ENCODE measurements at places on chromosomes 6 and 20.

DNA sequence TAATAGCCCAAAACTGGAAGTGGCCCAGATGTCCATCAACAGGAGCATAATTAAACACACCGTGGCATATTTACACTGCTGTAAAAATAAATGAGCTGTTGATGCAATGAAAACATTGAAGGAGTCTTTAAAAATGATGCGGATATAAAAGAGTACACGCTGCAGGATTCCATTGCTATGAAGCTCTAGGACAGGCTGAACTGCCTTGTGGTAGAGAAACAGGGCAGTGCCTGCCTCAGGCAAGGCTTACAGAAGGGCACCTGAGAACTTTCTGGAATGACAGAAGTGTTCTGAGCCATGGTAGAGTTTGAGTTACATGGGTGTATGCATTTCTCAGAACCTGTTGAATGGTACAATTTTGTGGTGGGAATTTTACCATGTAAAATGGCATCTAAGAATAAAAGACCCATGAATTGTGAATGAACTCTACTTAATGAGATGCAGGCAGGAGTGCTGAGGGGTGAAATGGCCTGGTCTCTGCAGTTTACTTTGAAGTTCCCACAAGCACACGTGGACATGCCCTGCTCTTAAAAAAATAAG is 45.3 kb upstream of the RIN2 start:
- DNase-seq: no peak

GRCh38 chr20:45425561-45425960 is 9.6 kb downstream of the PIGT start:
- no peak for DNase-seq

- DNase-seq: no peak
Measured at GRCh38 chr20:11810311-11811083, 107.2 kb upstream of the BTBD3 start.

GRCh38 chr6:63395381-63395780 is 75.6 kb upstream of the LGSN start:
- DNase-seq: no peak

DNA sequence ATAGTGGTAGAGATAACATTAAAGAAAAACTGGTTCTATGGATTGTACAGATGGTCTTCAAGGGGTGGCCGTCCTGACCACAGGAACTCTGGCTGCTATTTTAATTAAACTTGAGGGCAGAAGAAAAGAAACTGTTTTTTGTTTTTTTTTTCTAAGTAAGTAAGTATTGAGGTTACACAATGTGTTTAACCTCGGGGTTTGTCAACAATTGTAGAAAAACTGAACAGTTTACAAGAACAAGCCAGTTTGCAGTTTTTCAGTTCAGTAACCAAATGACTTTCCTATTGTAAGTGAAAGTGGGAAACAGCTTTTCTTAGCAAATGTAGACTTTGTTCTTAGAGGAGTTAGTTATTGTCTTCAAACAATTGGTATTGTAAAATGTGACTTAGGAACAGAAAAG is 77.0 kb downstream of the PLCB1 start:
- DNase-seq: no peak

- DNase-seq: no peak
Measured at GRCh38 chr6:166307082-166308032, 835 bp downstream of the PRR18 start.

GRCh38 chr6:7176208-7176607 is 68.4 kb downstream of the RREB1 start:
- DNase-seq: no peak

- DNase-seq: no peak
Measured at GRCh38 chr6:4039348-4039747, 39.6 kb downstream of the FAM217A start.

DNA sequence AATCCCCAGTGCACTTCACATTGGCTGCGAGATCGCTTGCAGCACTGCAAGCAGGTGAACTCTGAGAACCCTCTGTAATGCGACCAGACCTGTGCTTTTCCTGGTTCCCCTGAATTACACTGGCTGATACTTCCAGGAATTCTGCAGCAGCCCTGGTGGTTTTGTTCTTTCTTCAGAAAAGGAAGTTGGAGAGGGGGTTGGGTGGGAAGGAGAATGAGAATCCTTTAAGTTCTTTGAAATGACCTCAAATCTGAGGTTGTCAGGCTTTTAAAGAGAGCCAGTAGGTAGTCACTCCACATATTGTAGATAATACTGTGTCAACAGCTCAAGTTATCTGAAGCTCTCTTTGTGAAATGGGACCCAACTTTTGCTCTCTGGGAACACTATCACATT is 62.4 kb downstream of the GCNT2 start:
- no peak for DNase-seq

DNA sequence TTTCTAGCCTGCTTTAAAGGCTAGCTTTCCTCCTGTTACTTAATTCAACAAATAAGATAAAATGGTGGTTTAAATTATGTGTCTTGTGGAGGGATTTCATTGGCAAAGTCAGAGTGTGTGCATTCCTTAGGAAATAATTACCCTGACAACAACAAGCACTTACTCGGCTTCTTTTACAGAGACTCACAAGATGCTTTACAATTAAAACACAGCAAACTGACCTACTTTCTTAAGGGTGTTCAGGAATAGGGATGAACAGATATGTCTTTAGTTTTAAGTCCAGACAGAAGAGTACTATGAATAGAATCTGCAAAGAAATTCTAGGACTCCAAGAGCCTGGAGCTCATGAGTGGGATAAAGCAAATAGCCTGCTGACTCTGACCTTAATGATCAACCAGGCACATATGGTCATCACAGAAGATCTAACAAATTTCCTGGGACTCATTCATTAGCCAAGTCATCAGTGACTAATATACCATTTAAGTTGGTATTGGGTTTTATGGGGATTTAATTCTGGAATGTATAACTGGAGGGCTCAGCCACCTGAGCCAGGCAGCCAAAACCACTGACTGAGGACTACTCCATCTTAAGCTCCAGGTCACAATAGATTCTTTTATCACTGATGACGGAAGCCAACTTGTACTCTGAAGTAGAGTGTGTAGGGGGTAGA is 161.8 kb upstream of the RIMS1 start:
- no peak for DNase-seq

GRCh38 chr6:491233-491632 is 99.7 kb downstream of the IRF4 start:
- DNase-seq: no peak

- no peak for DNase-seq
Measured at GRCh38 chr6:27601668-27602254, 128.9 kb upstream of the ZNF184 start.

DNA sequence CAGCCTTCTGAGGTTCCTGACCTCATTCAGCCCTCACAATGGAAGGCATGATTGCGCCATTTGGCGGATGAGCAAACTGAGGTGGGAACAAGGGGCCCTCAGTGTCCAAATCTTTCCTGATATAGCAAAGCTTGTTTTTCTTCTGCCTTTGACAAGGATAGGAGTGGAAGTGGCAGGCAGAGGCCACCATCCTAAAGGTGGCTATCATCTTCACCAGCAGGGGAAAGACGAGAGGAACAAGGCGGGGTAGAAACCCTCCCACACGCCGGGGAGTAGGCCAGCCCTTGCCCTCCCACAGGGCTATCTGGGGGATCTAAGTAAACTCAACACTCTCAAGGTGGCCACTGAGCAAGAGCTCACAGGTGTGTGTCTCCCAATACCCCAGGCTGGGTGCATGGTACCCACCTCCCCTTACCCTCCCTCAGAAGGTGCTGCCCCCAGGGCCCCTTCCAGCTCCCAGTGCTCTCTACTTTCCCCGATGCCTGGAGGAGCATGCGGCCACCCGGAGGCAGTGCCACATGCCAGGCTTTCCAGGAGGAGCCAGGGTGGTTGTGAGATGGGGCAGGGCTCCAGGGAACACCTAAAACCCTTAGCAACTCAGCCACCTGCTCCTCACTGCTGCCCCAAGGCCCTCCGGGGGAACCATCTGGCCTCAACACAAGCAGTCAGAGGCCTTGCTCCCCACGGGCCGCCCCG is 11.2 kb downstream of the SPDEF start:
- no peak for DNase-seq

DNA sequence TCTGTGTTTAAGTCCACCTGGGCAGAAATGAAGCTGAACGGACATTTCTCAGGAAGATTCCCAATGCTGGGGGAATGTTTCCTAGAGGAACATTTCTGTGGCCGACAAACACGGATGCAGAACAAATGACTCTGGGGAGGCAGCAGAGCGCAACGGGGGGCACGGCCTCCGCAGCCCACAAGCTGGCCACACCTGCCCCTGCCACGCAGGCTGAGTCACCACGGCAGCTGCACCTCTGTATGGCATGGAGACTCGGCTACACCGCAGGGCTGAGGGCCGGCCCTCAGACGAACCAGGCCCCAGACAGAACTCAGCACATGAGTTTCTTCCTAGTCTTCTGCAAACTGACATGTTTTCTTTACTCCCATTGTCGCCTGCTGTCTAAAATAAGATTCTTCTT is 10.0 kb upstream of the PRR18 start:
- DNase-seq: no peak

- no peak for DNase-seq
Measured at GRCh38 chr6:37426945-37427510, 6.0 kb upstream of the CMTR1 start.

GRCh38 chr6:10000551-10000950 is 414.3 kb downstream of the TFAP2A start:
- no peak for DNase-seq

- no peak for DNase-seq
Measured at GRCh38 chr6:129269076-129269475, 386.1 kb downstream of the LAMA2 start.

GRCh38 chr20:7912551-7912950 is 27.7 kb downstream of the HAO1 start:
- no peak for DNase-seq

- no peak for DNase-seq
Measured at GRCh38 chr6:79461205-79461604, 76.0 kb downstream of the LCA5 start.

DNA sequence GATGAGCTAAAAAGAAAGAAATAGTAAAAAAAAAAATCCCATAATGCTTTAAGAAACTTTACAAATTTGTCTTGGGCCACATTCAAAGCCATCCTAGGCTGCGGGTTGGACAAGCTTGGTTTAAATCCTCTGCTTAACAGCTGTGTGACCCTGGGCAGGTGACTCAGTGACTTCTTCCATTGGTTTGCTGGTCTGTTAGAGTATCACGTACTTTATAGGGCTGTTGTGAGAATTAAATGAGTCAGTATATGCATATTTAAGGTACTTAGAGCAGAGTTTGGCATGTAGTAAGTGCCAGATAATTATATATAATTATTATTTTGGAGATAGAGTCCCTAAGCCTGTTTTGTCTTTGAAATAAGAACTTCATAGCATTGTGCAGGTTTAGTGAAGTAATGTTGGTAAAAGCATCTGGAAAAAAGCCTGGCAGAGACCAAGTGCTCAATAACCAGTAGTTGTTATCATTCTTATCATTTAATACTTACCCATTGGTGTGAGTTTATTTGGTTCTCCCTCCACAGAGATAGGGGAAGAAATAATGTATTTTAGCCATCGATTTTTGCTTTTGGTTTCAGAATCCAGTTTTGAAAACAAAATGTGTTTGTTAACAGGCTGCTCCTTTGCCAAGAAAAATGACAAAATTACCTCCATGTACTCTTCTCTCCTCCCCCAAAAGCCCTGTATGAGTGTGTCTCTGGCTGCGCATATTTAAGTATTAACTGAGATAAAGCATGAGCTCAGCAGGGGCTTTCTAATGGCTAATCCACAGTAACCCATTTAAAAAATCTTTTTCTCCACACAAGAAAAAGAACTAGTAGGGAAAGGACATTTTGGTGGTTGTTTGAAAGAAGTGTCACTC is 67.2 kb downstream of the FOXO3 start:
- DNase-seq: no peak

GRCh38 chr20:46699651-46700359 is 9.6 kb upstream of the SLC2A10 start:
- DNase-seq: no peak

- DNase-seq: no peak
Measured at GRCh38 chr6:43123461-43124314, 47.4 kb upstream of the SRF start.

DNA sequence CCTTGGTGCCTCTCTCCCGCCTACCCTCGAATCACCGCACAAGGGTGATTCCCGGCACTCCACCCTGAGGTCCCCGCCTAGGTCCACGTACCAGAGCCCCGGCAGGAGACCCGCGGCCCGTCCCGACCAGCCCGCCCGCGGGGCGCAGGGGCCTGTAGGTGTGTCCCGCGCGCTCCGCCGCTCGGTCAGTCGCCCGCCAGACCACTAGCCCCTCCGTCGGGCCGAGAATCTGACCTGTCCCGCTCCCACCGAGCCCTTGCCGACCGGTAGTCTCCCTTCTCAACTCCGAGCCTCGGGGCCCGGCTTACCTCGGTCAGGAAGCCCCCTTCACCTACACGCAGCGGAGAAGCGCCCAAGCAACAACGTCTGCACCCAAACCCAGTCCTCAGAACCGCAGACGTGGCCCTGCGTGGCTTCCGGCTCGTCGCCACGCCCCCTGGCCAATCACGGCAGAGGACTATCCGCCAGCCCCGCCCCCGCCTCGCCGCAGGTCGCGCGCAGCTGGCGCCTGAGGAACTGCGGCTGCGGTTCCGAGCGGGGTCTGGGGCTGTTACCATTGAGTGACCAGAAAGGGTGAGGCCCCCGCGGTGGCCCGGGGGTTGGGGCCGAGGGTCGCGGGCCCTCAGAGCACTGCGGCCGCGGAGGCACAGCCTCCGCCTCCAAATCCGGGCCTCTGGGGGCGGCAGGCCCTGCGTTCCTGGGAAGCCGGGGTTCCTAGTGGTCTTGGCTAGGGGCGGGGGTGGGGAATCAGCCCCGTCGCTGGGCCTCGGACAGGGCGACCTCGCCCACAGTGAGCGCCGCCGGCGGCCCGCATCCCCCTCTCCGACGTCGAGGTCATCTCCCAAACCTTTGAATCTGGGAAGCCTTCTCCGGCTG is at the start of the genes PGM3 and RWDD2A:
Gene PGM3 (minus strand): TSS at position 395 of the 876 bp plus-strand sequence. CDS start 2,253 bp downstream, outside the sequence.
Gene RWDD2A (plus strand): TSS at position 487 of the 876 bp plus-strand sequence. CDS start 1,095 bp downstream, outside the sequence.
- peak; percentile 87 for DNase-seq
